ENCODE measurements at places on chromosomes 4 and X. TPM values are rescaled to one million over a fixed set of nuclear protein-coding genes. Genes with fewer than 3 reads are reported as not detected.

CYLC1 gene
- total RNA-seq = not detected

AMTN gene
- total RNA-seq = not detected

AMBN gene
- total RNA-seq = not detected

CCSER1 gene
- total RNA-seq = 0.14 TPM

SLITRK2 gene
- total RNA-seq = not detected

ESX1 gene
- total RNA-seq = not detected

PWWP3B gene
- total RNA-seq = 0.44 TPM

SSX4 gene
- not detected for total RNA-seq

PCDH10 gene
- 21.6 TPM for total RNA-seq

LANCL3 gene
- not detected for total RNA-seq

FABP2 gene
- not detected for total RNA-seq

CT45A5 gene
- not detected for total RNA-seq

SULT1B1 gene
- not detected for total RNA-seq

SCLT1 gene
- total RNA-seq = 5.5 TPM

LINC00632 gene
- 5.3 TPM for total RNA-seq

FMR1 gene
- total RNA-seq = 26.7 TPM

ZNF330 gene
- 30.9 TPM for total RNA-seq

ZXDB gene
- total RNA-seq = 9.4 TPM
